ENCODE measurements at places on chromosomes 6 and 20.

DNA sequence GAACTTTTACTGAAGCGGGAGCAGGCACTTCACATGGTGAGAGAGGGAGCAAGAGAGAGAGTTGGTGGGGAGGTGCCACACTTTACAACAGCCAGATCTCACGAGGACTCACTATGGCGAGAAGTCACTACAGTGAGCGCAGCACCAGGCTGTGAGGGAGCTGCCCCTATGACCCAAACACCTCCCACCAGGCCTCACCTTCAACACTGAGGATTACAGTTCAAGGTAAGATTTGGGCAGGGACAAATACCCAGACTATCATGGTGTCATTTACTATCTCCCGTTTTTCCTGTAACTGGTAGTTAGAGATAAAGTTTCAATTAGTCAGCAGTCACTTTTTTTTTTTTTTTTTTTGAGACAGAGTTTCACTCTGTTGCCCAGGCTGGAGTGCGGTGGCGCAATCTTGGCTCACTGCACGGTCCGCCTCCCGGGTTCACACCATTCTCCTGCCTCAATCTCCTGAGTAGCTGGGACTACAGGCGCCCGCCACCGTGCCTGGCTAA is 7.8 kb downstream of the RBCK1 start:
- no peak for DNase-seq

DNA sequence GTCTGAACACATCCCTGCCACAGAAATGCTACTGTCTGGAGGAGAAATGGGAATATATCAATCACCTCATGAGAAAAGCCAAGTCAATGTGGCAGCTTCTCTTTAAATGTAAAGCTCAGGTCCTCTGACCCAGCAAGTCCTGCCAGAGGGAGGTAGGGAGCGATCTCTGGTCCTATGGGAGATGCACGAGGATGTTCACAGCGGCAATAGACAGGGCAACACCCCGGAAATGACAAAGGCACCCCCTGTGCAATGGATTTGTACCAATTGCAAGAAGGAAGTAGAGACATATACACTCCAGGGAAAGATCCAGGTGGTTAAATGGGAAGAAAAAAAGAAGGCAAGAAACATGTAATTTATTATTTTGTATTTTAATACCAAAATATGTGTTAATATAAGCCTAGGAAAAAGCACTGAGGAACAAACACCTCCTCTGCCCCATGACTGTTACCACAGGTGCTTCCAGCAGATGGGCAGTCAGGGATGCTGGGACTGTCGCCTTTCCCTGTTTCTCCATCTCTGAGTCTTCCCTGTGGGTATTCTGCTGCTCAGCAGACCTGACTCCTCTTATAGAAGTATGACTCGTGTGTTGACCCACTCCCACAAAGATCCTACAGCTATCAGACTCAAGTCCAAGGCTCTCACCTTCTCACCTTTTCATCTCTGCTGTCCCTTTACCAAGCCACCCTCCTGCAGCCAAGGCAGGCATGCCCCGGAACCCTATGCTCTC is 20.8 kb downstream of the ATP9A start:
- no peak for DNase-seq

- DNase-seq = no peak
These were observed 11.8 kb upstream of the HBS1L start for GRCh38 chr6:135066397-135066796.

DNA sequence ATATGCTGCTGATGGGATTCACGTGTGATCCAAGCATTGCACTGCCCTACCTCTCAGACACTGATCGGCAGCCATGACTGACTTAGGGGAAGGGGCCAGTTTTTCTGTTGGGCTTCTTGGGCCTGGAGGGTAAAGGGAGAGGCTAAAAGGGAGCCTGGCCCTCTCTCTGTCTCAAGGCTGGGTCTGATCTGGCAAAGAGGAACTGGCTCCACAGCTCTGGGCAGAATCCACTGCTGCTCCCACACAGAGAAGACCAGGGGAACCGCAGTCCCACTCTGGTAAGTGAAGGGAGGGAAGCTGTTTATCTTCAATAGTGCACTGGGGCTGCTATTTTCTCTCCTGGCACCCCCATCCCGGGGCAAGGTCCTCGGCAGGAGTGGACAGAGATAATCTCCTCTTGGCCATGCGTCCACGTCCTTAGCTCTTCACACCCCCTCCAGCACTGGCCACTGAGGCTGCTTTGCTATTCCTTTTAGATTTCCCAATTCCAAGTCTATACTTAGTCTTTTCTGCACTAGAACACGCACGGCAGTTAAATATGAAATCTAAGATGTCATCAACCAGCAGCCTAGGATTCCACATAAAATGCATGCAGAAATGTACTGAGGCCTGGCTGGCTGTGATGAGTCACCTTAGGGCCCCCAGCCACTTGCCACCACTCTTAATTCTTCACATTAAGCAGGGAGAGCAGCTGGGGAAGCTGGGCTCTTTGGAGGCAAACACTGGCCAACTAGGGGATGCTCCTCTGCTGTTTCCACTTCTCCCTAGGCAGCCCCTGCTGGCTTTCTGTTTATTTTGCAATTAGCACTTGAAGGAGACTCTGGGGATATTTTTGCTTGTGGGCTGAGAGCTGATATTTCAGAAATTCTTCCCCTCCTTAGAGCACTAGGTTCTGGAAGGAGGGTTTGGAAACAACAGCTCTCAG is 87.8 kb upstream of the ARMC2 start:
- DNase-seq = no peak

GRCh38 chr6:153073841-153074240 is 57.2 kb downstream of the RGS17 start:
- no peak for DNase-seq

DNA sequence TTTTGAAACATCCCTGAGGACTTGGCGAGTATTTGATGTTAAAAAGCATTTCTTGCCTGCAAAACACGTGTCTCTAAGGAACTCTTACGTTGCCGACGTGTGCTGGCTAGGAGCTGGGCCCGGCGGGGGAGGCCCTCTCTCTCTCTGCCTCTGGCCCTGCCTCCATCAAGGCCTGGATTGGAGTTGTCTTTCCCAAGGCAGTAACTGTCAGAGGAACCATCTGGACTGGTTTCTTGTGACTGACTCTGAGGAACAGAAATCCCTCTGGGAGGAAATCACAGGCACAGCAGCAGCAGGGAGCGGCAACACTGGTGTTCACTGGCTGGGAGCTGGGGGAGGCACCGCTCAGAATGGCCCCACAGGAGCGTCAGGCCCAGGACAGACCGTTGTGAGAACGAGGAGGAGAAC is 244.2 kb downstream of the NRN1 start:
- DNase-seq = no peak

DNA sequence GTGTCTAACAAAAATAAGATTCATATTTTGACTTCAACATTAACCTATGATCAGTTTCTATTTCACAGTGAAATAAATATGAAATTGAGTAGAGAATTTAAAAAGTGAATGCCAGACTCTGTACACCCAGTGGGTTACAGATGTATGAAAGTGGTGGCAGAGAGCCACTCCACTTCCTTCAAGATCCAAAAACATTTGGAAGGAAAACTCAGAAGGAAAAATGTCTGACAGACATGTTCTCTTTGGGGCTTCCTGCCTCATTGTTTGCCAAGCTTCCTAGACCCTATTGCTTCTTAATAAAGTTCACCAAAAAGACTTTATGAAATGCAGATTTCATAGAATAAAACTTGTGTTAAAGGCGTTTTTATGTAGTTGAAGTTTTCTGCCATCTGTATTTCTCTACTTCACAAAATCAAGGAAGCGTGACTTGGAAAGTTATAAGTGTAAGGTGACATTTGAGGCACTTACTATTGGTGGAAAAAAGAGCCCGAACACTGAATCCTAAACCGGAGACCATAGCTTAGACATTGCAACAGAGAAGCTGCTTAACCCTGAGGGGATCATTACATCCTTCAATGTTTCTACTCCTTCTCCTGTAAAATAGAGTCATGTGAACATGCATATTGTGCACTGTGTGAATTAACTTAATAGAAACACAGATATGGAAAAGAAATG is 12.8 kb downstream of the HMGCLL1 start:
- DNase-seq = no peak

DNA sequence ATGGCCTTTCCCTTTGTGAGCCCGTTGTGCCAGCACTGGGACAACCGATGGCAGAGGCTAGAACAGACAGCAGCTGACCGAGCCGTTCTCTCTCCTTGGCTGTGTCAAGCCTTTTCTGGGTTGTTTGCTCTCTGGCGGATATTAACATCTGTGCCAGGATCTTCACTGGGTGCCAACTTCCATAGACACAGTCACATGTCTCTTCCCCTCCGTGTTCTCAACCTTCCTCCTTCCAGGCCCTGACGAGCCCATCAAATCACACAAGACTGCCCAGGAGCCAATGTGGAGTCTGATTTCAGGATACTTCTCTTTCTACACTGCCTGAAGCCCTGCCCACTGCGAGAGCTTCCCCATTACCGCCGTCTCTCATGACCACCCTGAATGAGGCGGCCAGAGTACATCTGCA is 111.0 kb upstream of the RALGAPA2 start:
- peak; percentile 26 for DNase-seq

DNA sequence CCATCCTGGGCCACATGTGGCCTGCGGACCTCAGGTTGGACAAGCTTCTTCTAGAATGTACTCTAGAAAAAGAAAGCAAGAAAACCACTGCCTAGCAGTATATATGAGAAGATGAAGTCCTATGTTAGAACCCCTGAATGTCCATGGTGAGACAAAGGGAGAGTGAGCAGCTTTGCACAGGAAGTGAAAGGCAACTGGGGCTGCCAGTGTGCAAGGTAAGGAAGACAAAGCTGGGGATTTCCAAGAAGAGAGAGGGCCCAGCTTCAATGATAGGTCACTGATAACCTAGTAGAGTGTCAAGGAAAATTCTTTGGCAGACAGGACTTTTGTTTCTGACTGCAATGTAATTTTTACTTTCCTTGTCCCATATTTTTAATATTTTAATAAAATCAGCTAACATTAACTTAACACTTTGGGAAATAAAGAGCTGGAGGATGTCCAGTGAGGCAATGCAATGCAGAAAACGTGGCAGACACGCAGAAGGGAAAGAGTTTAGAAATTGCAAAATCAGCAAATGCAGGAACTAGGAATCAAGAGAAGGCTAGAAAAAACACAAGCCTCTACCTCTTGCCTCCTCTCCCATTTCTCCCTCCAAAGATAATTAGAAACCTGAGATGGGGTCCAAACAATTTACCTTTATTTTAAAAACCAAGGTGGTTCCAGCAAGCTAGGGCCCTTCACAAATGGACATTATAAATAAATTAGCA is 47.4 kb downstream of the CYP39A1 start:
- DNase-seq = no peak

DNA sequence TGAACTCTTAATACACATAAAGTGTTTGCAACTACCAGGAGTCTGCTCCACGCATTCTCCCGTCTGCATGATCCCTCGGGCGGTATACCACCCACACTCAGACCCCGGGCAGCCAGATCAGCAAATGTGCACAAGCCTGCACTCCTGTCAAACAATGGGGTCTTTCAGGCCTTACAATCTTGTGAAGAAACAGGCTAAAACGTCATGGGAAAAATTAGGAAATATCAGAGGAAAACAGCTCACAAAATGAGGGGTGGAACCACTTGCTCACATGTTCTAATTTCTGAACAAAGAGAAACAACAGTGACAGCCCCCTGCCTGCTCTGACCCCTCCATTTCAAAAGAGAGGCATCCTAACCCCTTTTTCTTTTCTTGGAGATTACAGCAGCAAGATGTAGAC is 69.4 kb downstream of the BACH2 start:
- no peak for DNase-seq

GRCh38 chr6:1795910-1796309 is 186.2 kb downstream of the FOXC1 start:
- no peak for DNase-seq

DNA sequence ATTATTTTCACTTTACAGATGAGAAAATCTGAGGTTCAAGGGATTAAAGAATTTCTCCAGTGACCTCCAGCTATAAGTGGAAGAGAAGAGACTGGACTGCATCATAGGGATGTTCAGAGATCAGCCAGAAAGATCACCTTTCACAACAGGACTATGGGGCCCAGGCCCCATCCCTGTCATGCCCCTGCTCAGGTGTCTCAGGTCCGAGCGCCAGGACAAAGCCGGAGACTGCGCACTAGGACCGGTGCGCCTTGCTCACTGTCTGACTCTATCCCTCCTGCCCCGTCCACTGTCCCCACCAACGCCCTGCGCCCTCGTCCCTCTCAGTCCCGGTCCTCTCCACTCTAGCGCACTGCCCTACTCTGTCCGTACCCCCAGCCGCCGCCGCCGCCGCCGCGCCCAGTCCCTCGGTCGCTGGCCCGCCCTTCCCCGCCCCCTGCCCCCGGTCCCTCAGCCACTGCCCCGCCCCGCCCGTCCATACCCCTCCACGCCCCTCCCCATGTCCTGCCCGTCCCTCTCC is 521 bp upstream of the RAD21L1 start:
- no peak for DNase-seq

- no peak for DNase-seq
These were observed 186.8 kb downstream of the UBE3D start for GRCh38 chr6:82878812-82879211.

DNA sequence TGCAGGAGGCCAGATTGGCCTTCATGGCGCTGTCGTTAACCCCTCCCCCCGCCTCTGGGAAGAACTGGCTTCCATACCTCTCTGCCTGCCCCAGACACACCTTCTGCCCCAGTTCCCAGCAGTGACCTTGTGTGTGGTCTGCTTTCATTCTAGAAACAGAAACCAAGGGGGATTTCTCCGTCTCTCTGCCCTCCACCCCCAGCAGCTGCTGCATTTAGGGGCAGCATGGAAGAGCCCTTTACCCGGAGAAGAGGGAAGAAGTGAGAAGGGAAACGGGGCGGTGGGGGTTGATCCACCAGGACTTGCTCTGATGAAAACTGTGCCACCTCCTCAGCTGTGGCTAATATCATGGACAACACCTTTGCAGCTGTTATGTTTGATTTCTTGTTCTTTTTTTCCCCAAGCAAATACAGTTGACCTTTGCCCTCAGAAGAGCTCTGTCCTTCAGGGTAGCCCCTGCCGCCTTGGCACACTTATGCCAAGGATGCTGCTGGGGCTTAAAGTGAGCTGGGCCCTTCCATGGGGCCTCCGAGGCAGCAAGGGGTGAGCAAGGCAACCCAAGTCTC is 6.1 kb downstream of the GLP1R start:
- DNase-seq = no peak

- DNase-seq = no peak
These were observed 77.6 kb upstream of the PMEPA1 start for GRCh38 chr20:57787151-57787989.
